ENCODE measurements at places on chromosomes 11 and 22.

GRCh38 chr11:24496736-24497725 lies at the start of gene LUZP2:
Gene LUZP2 (plus strand): TSS chr11:24497053.
- no peak within 1 kb of the TSS for H3K27ac ChIP-seq
- no peaks in the 10 kb centered on the region for H3K36me3 ChIP-seq
- no peak for DNase-seq
- no peaks in the 10 kb centered on the region for H3K4me1 ChIP-seq
- peaks cover 13% of the 10 kb centered on the region for H3K27me3 ChIP-seq
- peak within 1 kb of the TSS; percentile 67 for H3K4me3 ChIP-seq

GRCh38 chr11:132430429-132431062 lies 1060.1 kb downstream of the NTM start:
- H3K36me3 ChIP-seq = no peaks in the 10 kb centered on the region
- H3K27ac ChIP-seq = no peak overlapping the region
- H3K4me3 ChIP-seq = no peak overlapping the region
- H3K4me1 ChIP-seq = no peaks in the 10 kb centered on the region
- H3K27me3 ChIP-seq = no peaks in the 10 kb centered on the region

- H3K36me3 ChIP-seq = peaks cover 70% of the 10 kb centered on the region
- no peak overlapping the region for H3K4me3 ChIP-seq
- no peaks in the 10 kb centered on the region for H3K27me3 ChIP-seq
- peaks cover 10% of the 10 kb centered on the region for H3K4me1 ChIP-seq
- no peak for DNase-seq
- H3K27ac ChIP-seq = no peak overlapping the region
These were observed 38.8 kb upstream of the CHRNA10 start for GRCh38 chr11:3709977-3710376.

- H3K4me1 ChIP-seq = peaks cover 30% of the 10 kb centered on the region
- peak overlapping the region; percentile 31 for H3K4me3 ChIP-seq
- DNase-seq = no peak
- H3K27me3 ChIP-seq = no peaks in the 10 kb centered on the region
- no peak overlapping the region for H3K27ac ChIP-seq
These were observed 3.1 kb downstream of the ACY3 start for GRCh38 chr11:67647471-67647870.

DNA sequence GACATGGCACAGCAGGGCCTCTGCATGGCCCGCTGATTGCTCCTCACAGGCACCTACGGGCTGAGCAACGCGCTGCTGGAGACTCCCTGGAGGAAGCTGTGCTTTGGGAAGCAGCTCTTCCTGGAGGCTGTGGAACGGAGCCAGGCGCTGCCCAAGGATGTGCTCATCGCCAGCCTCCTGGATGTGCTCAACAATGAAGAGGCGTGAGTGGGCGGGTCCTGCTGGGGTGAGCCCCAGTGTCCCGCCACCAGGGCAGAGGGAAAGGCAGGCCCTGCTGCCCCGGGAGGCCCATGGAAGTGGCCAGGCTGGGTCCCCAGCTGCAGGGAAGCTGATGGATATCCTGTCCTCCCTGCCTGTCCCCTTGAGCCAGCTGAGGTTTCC lies 18.6 kb upstream of the DGCR8 start:
- no peak overlapping the region for H3K27ac ChIP-seq
- no peak overlapping the region for H3K4me3 ChIP-seq
- peaks cover 10% of the 10 kb centered on the region for H3K4me1 ChIP-seq
- no peaks in the 10 kb centered on the region for H3K27me3 ChIP-seq
- DNase-seq = no peak

All from effector memory CD8-positive, alpha-beta T cell (primary cell).